ENCODE measurements at places on chromosomes 12 and 14.
A peak's percentile ranks its signal among the peaks of the same experiment; 100 is the strongest.

DNA sequence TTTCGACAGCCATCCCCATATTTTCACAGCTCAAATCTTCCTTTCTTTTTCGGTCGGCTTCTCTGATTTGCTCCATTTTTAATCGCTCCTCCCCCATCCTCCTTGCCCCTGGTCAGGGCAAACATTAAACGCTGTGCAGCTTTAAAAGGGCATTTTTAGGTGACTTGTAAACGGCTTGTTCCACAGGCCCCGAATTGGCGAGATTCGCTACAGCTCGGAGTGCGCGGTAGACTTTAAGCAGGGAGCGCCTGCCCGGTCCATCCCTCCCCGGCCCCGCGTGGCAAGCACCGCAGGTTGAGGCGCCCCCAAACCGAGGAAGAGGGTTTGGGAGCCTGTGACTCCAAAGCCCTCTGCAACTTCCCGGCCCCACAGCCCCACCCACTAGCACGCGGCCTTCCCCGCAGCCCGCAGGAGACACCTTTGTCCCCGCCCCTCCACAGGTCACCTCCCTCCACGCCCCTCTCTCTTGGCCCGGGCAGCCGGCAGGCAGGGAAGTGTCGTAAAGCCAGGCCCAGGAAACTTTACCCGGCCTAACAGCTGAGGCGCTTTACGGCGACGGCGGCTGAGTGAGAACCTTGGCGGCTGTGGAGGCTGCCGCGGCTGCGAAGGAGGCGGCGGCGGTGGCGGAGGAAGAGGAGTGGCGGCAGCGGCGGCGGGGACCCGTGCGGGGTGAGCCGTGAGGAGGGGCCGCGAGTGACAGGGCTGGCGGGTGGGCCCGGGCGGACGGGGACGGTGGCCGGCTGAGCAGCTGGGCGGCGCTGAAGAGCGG is at the start of gene NAA30:
TSS of gene NAA30 (plus strand) at position 550 of the 769 bp plus-strand sequence. CDS start 372 bp downstream, outside the sequence.
- peak; percentile 90 for DNase-seq

- DNase-seq, result no peak
Measured at GRCh38 chr12:44889926-44890325, 13.8 kb upstream of the NELL2 start.

GRCh38 chr14:50829489-50830043 is 1.4 kb downstream of the NIN start:
- no peak for DNase-seq

DNA sequence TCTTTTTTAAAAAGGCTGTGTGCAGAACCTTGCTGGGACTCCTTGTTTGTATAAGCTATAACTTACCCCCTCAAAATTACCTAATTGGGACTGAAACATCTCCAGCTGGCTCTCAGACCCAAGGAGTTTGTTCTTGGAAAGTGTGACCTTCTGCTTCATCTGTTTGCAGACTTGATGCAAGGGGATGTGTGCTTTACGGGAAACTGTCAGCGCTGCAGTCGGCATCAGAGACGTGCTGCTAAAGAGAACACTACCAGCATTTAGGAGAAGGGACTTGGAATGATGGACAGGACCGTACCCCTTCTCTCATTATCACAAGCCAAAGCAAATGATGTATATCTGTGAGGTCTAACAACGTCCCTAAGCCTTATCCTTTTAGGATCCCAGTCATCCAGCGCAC is 174.2 kb upstream of the PARP11 start:
- no peak for DNase-seq

Data from activated T-helper 2 cell treated with anti-CD3 and anti-CD28 coated beads, Interferon-gamma antibody, Interleukin-2, Interleukin-4, amounts not matched to agents 10 μg/mL and 5 μg/mL and 100 μg/mL, durations not matched to agents 14 hours and 24 hours and 36 hours (primary cell).